ENCODE measurements at places on chromosomes 2 and 18.

- DNase-seq, result no peak
These were observed 69.5 kb downstream of the EVA1A start for GRCh38 chr2:75491129-75491753.

DNA sequence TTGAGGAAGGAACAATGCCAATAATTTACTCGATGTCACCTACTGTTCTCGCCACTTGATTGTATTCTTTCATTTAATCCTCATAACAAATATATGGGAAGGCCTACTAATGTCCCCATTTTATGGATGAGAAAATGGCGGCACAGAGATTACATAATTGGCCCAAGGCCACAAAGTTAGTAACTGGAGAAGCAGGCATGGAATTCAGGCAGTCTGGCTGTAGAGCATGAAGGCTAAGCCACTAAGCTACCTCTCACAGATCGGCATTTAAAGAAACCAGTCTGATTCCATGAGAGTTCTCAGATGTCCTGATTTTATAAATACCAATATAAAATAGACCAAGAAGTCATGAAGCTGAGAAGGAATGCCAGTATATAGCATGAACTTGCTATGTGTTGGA lies 121.8 kb upstream of the EPAS1 start:
- DNase-seq, result no peak

DNA sequence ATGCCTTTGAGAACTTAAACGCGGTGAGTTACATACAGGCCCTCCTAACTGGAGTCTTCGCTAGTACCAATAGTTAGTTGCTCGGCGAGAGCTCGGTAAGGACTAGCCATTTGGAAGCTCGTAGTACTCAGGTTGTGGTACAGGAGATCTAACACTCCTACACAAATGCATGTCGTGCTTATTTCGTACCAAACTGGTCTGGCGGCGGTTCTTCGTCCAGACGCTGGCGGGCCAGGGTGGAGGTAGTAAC lies 346 bp upstream of the VRK2 start:
- no peak for DNase-seq

GRCh38 chr2:42867093-42868065 lies 75.0 kb upstream of the HAAO start:
- no peak for DNase-seq

DNA sequence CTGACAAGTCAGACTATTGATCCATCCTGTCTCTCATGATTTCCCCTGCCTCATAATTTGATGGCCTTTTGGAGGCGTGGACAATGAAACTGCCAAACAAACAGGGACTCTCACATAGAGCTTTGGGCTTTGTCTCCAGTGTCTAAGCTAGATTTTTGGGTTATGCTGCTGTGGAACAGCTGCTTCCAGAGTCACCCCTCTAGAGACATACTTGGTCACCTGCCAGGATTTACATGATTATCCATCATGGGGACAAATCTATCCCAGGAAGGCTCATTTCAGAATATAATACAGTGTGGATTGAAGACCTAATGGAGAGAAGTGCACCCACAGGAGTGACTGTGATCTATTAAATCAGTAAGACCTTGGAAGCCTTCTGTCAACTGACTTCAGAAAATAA lies 159.6 kb downstream of the SLC8A1 start:
- DNase-seq, result no peak

DNA sequence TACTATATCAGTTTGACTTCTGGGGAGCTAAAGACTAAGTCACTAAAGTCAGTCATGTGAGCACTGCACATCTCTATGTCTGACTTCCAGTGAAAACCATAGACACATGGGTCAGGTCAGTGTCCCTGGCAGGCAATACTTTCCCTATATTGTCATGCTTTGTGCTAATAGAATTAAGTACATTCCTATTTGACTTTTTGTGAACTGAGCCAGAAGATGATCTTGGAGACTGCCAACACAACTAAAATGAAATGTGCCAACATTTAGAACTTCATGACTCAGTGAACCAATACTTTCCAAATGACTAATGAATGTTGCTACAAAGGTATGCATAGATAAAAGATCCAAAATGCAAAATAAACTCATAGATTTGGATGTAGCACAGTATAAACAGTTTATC lies 820.8 kb upstream of the FAM98A start:
- no peak for DNase-seq

- DNase-seq, result peak; percentile 18
These were observed 61.0 kb downstream of the MAP3K20 start for GRCh38 chr2:173136599-173136998.

- no peak for DNase-seq
These were observed 184.9 kb downstream of the GLI2 start for GRCh38 chr2:120920454-120921148.

DNA sequence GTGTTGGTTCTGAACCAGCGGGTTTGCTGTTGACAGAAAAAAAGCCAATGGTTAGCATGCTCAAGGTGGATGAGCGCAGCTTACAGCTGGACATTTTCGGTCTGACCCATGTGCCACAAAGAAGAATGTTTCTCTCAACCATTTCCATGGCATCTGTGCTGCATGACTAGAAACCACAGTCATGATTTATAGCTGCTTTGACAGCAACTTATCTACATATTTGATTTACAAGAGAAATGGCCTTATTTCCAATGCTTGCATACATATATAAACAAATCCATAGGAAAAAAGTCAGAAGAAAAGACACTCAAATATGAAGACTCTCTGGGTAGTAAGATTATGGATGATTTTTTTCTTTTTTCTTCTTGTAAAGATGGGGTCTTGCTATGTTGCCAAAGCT lies 98.2 kb downstream of the DYNC1I2 start:
- no peak for DNase-seq

GRCh38 chr2:191376981-191377629 lies 131.9 kb downstream of the MYO1B start:
- peak; percentile 91 for DNase-seq

DNA sequence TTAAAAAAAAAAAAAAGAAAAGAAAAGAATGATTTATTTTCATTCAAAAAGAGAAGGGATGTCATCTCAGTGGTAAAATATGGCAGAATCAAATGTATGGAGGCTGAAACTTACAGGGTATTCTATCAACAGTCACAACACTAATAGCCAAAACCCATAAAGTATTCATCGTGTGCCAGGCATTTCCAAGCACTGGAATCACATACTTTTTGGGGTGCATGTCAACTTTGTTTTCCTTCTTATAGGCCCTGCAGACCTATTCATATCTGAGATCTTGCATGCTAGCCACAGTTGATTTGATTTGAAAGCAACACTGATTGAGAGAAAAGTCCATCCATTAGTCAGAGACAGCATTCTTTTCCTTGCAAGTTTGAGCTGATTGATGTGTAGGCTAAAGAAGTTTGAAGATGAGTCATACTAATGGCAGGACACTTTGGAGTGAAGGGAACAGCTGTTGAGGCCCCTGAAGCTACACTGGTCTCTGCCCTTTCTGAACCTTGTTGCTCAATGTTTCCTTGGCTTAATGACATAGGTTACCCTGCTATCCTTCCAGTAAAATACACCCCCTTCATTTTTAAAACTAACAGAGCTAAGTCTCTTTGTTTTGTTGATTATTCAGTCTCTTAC lies 22.0 kb downstream of the KATNAL2 start:
- no peak for DNase-seq

DNA sequence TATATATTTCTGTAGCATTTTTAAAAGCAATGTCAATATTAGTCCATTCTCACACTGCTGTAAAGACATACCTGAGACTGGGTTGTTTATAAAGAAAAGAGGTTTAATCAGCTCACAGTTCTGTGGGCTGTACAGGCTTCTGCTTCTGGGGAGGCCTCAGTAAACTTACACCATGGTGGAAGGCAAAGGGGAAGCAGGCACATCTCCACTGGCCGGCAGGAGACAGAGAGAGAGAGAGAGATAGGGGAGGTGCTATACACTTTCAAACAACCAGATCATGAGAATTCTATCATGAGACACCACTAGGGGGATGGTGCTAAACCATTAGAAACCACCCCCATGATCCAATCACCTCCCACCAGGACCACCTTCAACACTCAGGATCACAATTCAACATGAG lies 43.1 kb downstream of the CHMP3 start:
- DNase-seq, result no peak

GRCh38 chr2:217394510-217395351 lies 534.9 kb upstream of the TNP1 start:
- no peak for DNase-seq

DNA sequence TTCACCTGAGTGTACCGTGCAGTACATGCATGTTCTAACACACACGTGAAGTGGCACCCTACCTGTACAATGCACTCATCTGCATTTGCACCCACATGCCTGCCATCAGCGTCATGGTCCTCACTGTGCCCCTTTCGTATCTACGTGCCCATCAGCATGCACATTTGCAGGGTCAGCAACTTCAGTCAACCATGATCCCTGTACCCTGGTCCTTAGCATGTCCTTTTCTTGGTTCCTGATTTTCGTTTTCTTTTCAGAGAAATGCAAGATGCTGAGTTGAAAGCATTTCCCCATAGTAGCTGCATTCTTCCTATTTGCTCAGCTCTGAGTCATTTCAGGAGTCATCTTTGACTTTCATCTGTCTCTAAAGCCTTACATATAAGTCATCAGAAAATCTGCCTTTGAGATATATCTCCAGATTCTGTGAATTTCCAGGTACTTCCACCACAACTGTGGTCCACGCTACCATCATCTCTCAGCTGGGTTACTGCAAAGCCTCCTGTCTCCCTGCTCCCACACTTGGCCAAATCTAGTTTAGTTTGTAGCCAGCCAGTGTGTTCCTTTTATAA lies 14.7 kb upstream of the PUM2 start:
- no peak for DNase-seq

GRCh38 chr2:83143946-83144345 lies 1315.1 kb downstream of the SUCLG1 start:
- DNase-seq, result no peak

DNA sequence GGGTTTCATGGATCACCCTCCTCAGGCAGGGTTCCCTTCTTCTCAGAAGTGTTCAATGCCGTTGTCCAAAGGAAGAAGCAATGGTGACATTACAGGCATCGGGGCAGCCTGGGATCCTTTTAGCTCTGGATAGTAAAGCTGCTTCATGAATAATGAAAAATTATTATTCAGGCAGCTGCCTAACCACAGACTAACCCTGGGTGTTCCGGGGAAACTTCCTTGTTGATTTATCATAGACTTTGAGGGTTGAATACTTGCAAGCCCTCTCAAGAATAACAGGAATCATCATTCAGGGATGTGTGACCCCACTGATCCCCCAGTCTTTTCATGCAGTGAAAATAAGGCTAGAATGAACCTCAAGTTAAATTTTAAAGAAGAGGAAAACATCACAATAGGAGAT lies 419.4 kb downstream of the MEIS1 start:
- no peak for DNase-seq

DNA sequence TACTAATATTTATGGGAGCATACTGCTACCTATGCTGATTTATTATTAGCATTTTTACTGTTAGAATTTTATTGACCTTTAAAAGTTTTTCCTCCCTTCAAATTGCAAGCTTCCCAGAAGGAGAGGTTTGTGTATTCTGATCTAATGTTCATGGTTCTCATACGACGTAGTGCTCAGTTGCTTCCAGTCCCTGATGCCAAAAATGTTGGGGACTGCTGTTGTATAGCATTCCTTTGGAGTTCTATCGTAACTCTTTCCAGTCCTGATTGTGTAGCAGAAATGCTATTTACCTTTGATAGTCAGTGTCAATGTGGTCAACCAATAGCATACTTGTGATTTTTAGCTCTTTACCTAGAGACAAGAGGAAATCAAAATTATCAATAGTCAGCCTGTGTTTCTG lies 69.5 kb upstream of the ZSWIM2 start:
- no peak for DNase-seq

DNA sequence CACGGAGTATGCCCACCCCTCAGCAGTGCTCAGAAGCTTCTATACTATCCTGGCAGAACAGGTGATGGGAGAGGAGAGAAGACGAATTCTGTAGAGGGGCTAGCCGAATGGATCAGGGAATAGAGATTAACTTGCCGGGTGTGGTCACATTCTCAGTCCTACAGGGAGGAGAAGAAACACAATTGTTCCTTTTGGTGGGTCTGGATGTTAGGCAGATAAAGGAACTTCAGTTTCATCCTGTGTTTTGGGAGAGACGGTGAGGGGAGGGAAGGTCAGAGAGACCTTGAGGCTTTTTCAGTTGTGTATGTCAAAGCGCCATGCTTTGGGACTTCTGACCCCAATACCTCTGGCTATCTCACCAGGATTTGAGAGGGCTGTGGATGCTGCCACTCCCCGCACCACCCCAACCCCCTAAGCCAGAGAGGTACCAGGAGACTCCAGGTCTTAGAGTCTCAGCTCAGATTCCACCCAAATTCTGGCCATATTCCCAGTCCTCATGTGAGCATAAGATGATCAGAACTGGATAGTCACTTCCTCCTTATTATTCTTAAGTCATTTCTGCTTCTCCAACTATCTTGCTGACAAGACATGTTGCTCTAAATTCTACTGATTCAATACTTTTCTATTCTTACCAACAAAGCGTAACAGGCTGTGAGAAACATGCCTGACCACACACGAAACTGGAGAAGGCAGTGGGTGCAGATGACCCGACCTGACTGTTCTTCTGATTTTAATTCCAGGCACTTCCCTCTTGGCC lies 2.3 kb upstream of the TMEM37 start:
- no peak for DNase-seq

- DNase-seq, result no peak
These were observed 206.9 kb downstream of the ICOS start for GRCh38 chr2:204143216-204144014.

GRCh38 chr2:71679491-71679890 lies 226.1 kb downstream of the DYSF start:
- no peak for DNase-seq

DNA sequence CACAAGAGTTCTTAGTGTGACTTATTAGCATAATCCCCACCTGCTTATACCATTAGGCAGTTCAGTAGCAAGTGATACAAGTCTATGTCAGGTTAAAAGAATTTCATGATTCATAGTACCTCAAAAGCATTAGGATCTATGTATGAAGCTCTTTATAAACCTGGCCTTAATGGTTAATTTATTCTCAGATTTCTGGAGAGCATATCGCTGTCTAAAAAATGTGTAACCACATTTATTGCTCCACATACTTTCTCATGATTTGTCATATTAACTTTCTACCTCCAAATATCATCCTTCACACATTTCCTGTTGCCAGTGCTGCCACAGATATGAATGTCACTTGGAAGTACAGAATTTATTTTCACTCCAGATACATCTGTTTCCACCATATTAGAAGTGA lies 332.8 kb upstream of the MAP2 start:
- DNase-seq, result no peak

DNA sequence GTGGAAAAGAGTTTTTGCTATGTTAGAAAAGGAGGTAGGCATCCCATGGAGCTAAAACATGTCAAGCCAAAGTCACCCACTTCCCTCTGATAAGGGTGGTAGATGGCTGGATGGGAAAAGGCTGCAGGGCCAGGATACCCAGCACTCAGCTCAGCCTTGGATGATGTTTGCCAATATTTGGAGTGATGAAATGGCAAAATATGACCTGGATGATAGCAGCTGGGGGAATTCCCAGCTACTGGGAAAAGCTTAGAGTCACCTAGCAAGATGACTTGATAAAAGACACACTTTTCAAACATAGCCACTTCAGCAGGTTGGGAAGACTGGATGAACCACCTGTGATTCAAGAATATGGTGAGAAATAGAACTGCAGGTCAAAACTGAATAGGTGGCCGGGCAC lies 10.1 kb downstream of the RFX8 start:
- peak; percentile 62 for DNase-seq

Measured in endothelial cell of umbilical vein (primary cell).